A549 treated with Hydrocortisone at 1 μM for 4 hours (cell line): ENCODE measurements at places on chromosomes 2 and 18. TPM values are rescaled to one million over a fixed set of nuclear protein-coding genes. Genes with fewer than 3 reads are reported as not detected.

The SCN1A gene
- not detected in 5 replicates for total RNA-seq

The CFAP65 gene
- 0.07 to 0.29 TPM (median 0.20 TPM) in 5 replicates for total RNA-seq

The ARMC9 gene
- 12.9 to 16.8 TPM (median 14.9 TPM) in 5 replicates for total RNA-seq

The ANKRD39 gene
- 15.0 to 22.0 TPM (median 19.9 TPM) in 5 replicates for total RNA-seq

The LRP2 gene
- 0.01 to 0.07 TPM (median 0.02 TPM) in 3 of 5 replicates, not detected in the others for total RNA-seq

The LYPD1 gene
- total RNA-seq: 14.6 to 20.6 TPM (median 15.7 TPM) in 5 replicates

The FEV gene
- total RNA-seq: not detected in 5 replicates

The DSG4 gene
- total RNA-seq: not detected in 5 replicates

The PUS10 gene
- total RNA-seq: 1.8 to 3.4 TPM (median 2.5 TPM) in 5 replicates
